Stimulated activated CD4-positive, alpha-beta T cell treated with anti-CD3 and anti-CD28 coated beads, Interleukin-4, amount 100 ng/mL, for 1 hour (primary cell): ENCODE measurements at places on chromosomes 1 and 21.

DNA sequence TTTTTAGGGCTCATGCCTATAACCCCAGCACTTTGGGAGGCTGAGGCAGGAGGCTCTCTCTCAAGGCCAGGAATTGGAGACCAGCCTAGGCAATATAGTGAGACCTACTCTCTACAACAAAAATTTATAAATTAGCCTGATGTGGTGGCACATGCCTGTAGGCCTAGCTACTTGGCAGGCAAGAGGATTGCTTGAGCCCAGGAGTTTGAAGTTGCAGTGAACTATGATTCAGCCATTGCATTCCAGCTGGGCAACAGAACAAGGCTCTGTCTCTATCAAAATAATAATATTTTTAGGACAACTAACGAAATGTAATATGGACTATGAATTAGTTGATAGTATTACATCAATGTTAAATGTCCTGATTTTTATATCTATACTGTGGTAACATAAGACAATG is 68.8 kb upstream of the ARID1A start:
- DNase-seq = no peak

GRCh38 chr1:92721886-92722285 is 63.0 kb downstream of the EVI5 start:
- no peak for DNase-seq

GRCh38 chr1:111234258-111234657 is 6.7 kb downstream of the CHI3L2 start:
- no peak for DNase-seq

DNA sequence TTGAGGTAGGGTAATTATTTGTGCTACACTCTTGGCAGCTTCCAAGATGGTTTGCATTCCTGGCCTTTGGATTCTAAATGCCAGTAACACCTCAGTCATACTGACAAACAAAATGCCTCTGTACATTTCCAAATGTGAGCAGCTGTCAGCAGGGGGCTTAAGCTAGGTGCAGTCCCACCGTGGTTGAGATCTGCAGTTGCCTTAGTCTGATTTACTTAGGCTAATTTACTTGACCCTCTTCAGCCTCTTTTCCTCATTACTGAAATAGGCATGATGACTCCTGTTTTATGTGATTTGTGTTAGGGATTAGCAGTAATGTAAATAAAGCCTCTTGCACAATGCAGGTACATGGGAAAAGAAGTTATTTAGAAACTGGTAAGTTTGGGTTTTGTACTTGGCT is 13.5 kb upstream of the SPATA1 start:
- DNase-seq = no peak

- DNase-seq = no peak
These were observed 101.9 kb downstream of the KCNJ15 start for GRCh38 chr21:38358666-38359065.

- no peak for DNase-seq
These were observed 129.8 kb upstream of the CHODL start for GRCh38 chr21:18114810-18115209.

DNA sequence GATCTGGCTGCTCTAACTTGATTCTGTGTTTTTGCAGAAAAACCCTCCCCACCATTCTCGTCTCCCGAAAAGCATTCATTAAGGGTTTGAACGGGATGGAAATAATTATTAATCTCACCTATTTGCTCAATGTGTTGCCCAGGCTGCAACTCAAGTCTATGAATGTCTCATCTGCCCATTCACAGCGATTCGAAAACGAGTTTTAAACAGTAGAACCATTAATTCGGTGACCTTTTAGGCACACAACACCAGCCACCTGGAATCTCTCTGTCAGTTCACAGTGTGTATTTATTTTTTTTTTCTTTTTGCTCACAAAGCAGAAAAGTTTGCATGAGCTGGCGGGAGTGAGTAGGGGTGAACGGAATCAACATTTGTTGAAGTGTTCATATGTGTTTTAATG is 764.7 kb upstream of the TPTE start:
- no peak for DNase-seq

GRCh38 chr1:95197616-95198252 is 36.3 kb upstream of the RWDD3 start:
- no peak for DNase-seq

- no peak for DNase-seq
These were observed 8.1 kb downstream of the ZNF281 start for GRCh38 chr1:200401708-200402107.

GRCh38 chr21:21907271-21907670 is 909.1 kb downstream of the NCAM2 start:
- DNase-seq = no peak

- no peak for DNase-seq
These were observed 73.4 kb downstream of the UCK2 start for GRCh38 chr1:165900576-165901380.

DNA sequence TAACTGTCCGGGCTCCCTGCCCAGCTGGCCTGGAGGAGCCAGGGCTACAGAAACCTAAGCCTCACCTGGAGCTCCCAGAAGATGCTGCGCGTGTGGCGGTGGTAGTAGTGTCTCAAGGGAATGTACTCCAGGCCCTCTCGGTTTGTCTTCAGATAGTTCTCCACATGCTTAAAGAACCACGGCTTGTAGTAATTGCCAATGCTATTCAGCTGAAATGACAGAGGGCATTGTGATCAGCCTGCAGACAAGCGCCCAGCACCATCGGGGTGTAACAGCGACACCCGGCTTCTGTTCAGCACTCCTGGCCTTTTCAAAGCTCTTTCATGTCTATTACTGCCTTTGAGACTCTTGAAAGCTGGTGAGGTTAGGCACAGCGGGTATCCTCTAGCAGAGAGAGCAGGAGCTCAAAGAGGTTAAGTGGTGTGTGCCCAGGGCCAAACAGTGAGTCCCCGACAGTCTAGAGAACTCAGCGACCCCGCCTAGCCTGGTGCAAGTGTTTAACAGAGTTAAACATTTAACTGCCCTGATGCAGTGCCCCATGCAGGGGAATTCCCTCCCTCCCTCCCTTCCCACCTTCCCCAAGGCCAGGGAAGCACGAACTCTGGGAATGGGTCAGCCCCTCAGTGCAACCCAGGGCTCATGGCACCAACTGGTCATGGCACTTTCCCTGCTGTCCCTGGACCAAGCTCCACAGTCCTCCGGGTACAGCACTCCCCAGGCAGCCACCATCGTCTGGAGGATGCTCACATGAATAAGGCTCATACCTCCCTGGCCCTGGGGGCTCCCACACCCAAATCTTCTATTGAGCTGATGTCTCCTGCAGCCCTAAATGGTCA is 21.5 kb downstream of the DHCR24 start:
- no peak for DNase-seq

GRCh38 chr1:184535191-184535970 is 148.6 kb downstream of the C1orf21 start:
- no peak for DNase-seq

GRCh38 chr21:15000081-15000480 is 64.7 kb downstream of the NRIP1 start:
- DNase-seq = no peak

DNA sequence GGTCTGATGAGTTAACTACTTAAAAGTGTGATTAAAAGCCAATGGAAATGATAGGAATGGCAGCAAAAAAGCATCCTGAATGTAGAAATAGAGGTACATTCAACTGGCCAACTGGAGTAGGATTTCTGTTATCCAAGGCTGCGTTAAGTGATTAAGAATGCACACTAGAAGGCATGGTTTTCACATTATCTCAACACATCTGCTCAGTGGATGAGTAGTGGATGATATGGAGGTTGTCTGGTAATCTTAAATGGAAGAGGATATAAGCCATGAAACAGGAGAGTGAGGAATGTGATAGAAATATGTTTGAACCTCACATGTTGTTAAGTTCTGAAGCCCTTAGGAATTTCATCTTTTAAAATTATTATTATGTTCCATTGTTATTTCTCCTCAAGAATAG is 839.9 kb downstream of the USP25 start:
- DNase-seq = no peak

DNA sequence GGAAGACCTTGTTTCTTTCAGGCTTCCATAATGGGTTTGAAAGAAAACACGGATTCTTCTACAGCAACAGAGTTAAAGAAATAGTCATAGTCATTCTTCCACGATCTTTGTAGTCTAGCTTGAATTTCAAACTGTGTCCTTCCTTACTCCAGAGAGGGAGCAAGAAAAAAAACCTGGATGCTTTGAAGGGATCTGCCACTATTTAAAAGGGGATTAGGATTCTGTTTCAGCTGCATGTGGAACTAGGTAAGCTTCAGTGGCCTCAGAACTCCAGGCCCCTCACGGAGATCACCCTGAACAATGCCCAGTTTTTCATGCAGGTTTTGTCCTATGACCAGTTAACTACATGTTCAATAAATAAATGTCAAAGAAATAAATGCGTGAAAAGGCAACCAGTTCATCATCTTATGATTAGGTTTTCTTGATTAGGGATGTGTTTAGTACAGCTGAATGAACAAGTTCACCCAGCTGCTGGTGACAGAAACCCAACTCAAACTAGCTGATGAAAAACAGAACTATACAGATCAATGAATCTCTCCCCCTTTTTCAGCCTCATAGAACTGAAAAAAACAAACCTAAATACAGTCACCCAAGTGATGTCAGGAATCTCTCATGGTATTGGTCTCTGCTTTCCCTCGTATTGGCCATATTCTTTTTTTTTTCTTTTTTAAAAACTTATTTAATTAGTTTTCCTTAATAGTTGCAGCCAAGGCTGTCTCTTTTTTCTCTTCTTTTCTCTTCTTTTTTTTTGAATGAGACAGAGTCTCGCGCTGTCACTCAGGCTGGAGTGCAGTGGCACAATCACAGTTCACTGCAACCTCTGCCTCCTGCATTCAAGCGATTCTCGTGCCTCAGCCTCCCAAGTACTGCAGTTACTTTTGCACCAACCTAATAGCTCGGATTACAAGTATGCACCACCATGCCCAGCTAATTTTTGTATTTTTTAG is 14.6 kb upstream of the MPZL1 start:
- DNase-seq = no peak

- no peak for DNase-seq
These were observed 6.6 kb downstream of the PEF1 start for GRCh38 chr1:31637915-31638673.

DNA sequence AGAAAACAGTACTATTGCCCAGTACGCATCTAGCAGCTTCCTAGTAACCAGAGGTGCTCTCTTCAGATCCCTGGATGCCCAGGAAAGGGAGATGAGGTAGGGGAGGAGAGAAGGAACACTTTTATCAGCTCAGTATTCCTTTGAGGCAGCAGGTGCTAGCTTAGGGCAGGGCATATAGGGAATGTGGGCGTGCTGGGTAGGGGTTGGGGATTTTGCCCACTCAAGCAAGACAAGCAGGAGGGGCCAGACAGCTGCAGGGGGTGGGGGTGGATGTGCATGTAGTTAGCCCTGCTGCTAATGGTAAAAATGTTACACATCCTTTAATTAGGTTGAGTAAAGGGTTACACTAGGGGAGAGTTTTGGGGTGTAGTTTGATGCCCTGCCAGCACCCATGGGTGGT is 18.1 kb upstream of the AVPR1B start:
- no peak for DNase-seq

- no peak for DNase-seq
These were observed 61.3 kb downstream of the SLC66A1 start for GRCh38 chr1:19373211-19374082.

GRCh38 chr1:172851077-172851476 is 192.2 kb downstream of the FASLG start:
- DNase-seq = no peak

GRCh38 chr21:14952916-14953315 is 111.9 kb downstream of the NRIP1 start:
- no peak for DNase-seq

GRCh38 chr1:240423246-240423924 is 188.6 kb downstream of the GREM2 start:
- no peak for DNase-seq

- DNase-seq = no peak
These were observed 307.0 kb downstream of the SETD4 start for GRCh38 chr21:35753308-35753707.

DNA sequence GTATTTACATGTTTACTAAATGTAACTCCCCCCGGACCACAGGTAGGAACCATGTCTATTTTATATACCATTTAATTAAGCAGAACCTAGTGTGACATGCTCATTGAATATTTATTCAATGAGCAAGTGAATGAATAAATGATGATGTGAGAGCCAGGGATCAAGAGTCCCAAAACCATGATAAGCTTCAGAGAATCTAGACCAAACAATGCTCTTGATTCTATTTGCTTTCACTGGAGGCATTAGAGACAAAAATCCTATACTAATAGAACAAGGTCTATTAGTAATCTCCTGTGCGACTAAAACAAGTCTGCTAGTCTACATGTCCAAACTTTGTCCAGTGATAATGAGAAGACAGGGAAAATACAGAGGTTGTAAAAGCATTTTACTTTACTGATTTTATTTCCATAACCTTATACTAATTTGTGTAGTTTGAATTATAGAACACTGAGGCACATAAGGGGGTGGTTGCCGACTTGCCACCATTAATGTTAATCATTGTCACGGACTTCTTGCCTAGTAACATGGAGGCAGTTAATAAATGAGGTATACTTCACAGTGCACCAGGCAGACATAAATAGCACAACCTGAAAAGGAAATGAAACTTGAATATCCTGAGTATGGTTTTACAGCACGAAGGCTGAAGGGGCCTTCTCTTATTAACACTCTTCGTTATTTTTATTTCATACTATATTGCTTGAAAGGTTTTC is 69.8 kb downstream of the TBX15 start:
- no peak for DNase-seq

- DNase-seq = no peak
These were observed 4.6 kb downstream of the ATP13A2 start for GRCh38 chr1:17007121-17007520.

DNA sequence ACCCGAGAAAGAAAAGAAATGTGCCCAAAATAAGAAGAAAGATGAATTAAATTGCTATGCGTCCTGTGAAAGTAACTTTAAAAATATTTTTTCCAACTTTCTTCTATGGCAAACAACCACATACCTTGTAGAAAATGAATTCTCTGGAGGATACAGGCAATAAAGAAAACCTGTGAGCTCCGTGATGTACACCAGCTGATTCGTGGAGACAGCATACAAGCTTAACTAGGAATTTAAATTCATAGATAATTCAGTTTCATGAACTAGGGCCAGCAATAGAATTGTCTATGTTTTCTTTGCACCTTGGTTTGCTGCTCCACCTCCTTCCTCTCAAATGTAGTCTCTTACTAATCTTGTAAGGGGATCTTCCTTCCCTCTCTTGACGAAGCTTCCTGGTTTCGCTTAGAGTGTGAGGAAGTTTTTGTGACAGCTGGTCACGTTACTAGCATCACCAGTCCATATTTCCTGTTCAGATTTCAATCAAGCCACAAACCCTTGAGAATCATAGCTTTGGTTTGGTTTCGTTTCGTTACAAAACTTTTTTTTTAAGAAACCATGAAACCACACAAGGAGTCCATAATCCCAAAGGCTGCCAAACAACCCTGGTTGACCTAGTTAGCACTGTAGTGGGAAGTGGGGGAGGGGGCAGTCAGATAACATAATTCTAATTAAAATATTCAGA is 35.8 kb downstream of the GREM2 start:
- no peak for DNase-seq

DNA sequence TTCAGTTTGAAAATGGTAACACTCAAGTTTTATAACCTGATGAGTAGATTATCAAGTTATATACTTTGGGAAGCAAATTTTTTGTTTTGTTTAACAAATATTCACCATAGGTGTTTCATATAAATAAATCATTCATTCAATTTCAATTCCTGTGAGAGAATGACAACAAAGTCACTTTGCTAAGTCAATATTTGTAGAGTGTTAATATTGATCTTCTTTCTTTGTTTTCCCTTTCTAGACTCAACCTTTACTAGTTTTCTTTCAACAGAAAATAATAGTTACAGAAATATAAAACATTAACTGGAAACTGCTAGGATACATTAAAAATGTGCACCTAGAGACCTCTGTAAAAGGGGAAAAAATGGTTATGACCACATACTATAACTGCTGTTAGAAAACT is 11.1 kb downstream of the EFCAB7 start:
- no peak for DNase-seq

- DNase-seq = no peak
These were observed 3.2 kb upstream of the CD1C start for GRCh38 chr1:158286487-158286886.
